ENCODE measurements at places on chromosomes 16 and 17.
A peak's percentile ranks its signal among the peaks of the same experiment; 100 is the strongest.

GRCh38 chr16:11560701-11561453 lies 25.8 kb downstream of the LITAF start:
- DNase-seq, result peak; percentile 41

DNA sequence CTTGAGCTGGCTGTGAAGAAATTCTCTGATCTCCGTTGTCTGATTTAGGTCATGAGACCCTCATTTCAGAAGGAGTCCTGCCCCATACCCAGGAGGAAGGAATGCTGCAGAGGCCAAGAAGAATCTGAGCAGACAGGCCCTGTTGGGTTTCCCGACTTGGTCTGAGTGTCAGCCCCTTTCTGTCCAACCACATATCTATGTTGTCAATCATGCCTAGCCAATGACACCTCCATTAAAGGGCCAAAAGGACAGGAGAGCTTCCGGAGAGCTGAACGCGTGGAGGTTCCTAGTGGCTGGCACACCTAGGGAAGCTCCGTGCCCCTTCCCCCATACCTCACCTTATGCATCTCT lies 37.8 kb downstream of the PIMREG start:
- DNase-seq, result no peak

GRCh38 chr16:23433261-23433920 lies 19.6 kb downstream of the COG7 start:
- DNase-seq, result no peak

DNA sequence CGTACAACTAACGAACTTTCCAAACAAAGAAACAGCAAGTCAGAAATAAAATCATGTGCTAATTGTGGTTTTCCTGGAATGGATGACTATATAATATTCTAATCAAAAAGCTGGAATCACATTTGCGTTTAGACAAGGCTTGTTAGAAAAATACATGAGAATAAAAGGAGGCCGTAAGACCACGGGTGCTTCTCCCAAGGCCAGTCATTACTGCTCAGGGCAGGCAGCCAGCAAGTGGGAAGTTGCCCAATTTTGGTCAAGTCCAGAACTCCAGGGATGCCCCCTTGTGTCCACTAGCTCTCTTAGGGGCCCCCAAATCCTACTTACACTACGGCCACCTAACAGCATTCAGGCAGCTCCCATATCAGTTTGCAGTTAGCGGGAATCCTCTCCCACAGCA lies 25.9 kb upstream of the LYRM9 start:
- no peak for DNase-seq

GRCh38 chr17:66443166-66443565 lies 140.8 kb downstream of the PRKCA start:
- no peak for DNase-seq

- no peak for DNase-seq
Measured at GRCh38 chr17:60147553-60148223, 2.1 kb upstream of the CA4 start.

GRCh38 chr16:14549789-14550153 lies 80.3 kb downstream of the PARN start:
- no peak for DNase-seq

DNA sequence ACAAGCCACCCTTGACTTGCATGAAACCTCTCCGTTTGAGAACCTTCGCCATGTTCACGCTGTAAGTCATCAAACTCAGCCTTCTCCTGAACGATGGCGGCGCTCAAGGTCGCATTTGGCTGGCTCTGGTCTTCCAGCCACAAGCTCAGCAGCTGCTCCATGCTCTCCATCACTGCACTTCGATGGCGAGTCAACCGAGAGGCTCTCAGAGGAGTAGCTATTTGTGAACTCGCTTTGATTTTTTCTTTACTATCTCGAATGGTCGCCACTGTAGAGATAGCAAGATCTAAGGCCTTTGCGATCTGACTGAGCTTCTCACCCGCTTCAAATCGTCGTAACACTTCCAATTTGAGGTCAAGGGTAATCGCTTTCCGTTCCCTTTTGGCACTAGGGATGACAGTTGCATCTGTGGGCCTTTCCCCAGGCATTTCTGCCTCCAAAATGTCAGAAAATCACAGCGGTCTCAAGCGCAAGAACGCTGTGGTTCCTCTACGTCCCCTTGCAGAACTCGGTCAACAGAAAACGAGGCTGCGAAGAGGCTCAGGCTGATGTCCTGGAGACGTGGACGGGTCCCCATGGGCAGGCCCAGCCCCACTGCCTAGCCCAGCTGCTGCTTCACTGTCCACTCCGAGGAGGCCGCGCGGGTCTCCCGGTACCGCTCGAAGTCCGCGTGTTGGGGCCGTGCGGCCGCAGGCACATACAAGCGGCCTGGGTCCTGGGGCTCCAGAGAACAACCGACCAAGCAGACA lies 23.1 kb downstream of the DEF8 start:
- DNase-seq, result no peak

DNA sequence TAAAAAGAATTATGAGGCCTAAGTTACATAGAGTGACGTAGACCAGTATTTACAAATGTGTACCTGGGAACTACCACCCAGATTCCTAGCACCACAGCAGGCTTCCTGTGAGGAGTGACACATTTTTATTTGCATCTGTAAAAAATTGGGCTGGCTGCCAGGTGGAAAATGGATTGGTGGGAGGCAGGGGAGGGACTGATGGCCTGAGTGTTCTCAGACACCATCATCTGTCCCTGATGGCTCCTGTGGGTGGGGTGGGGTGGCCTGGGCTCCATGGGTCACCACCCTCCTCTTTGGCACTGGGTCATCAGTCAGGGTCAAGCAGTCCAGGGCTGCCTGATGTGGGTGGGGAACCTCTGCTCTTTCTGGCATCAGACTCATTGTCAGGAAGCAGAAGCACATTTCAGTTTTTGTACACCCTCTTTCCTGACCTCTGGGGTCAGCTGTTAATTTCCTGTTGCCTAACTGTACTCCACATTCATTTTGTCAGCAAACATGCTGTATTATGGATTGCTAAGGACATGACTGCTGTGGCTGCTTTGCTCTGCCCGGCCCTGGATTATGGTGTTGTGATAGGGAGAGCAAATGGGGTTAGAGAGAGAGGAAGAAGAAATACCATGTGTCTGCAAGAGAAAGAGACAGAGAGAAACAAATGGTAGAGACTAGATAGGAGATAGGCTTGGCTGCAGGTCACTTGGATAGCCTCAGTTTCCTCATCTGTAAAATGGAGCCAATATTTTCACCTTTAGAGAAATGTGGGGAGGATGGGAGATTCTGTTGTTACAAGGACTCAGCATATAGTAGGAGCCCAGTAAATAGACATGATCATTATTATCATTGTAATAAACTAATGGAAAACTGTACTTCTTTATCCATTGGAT lies 11.6 kb upstream of the MFAP4 start:
- no peak for DNase-seq

GRCh38 chr17:50440172-50440837 lies 14.3 kb downstream of the ACSF2 start:
- DNase-seq, result no peak

GRCh38 chr17:5667871-5668270 lies 83.6 kb upstream of the NLRP1 start:
- no peak for DNase-seq

DNA sequence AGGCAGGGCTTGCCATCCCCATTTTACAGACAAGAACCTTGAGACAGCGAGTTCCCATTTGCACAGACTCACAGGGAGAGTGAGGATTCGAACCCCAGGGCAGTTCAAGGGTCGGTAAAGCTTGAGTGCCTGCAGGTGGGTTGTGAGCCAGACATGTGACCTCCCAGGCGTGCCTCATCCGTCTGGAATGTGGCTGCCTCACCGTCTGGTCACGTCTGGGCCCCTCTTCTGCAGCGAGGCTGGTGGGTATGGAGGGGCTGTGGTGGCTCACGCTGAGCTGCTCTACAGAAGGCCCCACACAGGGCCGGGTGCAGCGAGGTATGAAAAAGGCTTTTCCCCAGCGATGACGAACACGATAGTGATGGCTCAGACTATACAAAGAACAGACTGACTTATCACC lies 35.8 kb upstream of the LHX1 start:
- no peak for DNase-seq

GRCh38 chr17:28536532-28537218 lies 15.7 kb downstream of the UNC119 start:
- no peak for DNase-seq

GRCh38 chr16:71635632-71636031 lies 9.6 kb downstream of the MARVELD3 start:
- DNase-seq, result no peak

GRCh38 chr16:24758373-24758772 lies 28.9 kb downstream of the TNRC6A start:
- no peak for DNase-seq

Data from activated CD8-positive, alpha-beta memory T cell treated with anti-CD3 and anti-CD28 coated beads for 4 hours (primary cell).